ENCODE measurements at places on chromosomes 12 and 14. TPM values are rescaled to one million over a fixed set of nuclear protein-coding genes. Genes with fewer than 3 reads are reported as not detected.

The FBRSL1 gene
- 101 TPM for total RNA-seq

GRCh38 chr12:21881965-21882364 is 59.3 kb downstream of the ABCC9 start:
- H3K27me3 ChIP-seq: peaks cover 28% of the 10 kb centered on the region
- no peaks in the 10 kb centered on the region for H3K4me1 ChIP-seq
- H3K27ac ChIP-seq: no peak overlapping the region
- no peaks in the 10 kb centered on the region for H3K36me3 ChIP-seq
- H3K4me3 ChIP-seq: no peak overlapping the region

- no peak for DNase-seq
- no peaks in the 10 kb centered on the region for H3K36me3 ChIP-seq
- peaks cover 3% of the 10 kb centered on the region for H3K4me1 ChIP-seq
- H3K27me3 ChIP-seq: no peaks in the 10 kb centered on the region
Observed at GRCh38 chr12:106740818-106741217, 33.7 kb upstream of the RIC8B start.

DNA sequence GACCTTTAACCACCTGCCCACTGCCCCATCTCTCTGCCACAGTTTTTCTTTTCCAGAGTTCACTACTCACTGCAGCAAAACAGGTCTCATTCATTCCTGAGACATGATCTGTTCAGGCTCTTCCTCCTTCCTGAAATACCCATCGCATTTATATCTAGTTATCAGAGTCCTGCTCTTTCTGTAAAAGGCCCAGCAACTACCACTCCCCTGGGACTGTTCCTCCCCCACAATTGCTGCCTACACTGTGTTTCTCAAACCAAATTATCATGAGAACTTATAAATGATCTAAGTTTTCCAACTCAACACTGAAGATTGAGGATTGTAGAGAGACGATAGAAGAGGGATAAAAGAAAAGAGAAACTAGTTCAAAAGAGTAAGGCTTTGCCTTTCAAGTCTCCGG is 40.8 kb upstream of the EPS8 start:
- H3K27ac ChIP-seq: no peak overlapping the region
- DNase-seq: no peak
- H3K4me1 ChIP-seq: no peaks in the 10 kb centered on the region
- no peak overlapping the region for H3K4me3 ChIP-seq

DNA sequence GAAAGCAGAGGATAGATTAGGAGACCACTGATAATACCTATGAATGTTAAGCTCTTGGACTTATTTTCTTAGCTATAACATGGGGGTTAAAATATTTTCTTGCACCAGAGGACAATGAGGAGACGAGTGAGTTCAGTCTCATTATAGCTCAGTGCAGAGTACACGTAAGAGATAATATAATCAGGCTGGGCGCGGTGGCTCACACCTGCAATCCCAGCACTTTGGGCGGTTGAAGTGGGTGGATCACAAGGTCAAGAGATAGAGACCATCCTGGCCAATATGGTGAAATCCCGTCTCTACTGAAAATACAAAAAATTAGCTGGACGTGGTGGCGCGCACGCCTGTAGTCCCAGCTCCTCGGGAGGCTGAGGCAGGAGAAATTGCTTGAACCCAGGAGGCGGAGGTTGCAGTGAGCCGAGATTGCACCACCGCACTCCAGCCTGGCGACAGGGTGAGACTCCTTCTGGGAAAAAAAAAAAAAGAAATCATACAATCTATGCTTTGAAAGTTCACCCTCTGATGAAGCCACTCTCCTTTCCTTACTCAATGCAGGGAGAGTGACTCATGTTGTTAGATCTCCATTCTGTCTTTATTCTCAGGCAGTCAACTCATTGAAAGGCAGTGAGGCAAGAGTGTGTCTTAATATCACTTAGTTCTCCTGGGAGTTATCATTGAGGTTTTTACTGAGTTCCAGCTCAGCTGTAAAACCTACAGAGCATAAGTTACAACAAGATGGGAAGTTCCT is 134.2 kb downstream of the SYNE2 start:
- H3K27me3 ChIP-seq: no peaks in the 10 kb centered on the region
- H3K27ac ChIP-seq: no peak overlapping the region

DNA sequence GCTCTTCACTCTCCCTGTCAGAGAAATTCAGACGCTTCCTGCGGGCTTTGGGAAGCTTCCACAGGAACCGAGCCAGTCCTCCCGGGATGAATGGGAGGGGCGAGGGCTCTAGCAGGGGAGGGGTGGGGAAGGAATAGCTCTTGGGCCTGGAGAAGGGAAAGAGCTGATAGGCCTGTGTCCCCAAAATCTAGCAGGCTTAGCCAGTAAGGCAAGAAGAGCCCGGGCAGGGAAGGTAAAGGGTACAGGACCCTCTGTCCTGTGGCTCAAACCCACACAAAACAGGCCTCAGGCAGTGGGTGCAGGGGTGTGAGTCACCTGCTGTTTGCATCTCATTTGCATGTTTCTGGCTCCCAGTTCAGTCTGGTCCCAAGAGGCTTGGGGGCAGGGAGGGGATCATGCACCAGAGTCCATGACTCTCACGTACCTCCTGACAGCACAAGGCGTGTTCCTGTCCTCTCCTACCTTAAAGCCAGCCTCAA is 8.7 kb upstream of the SMUG1 start:
- H3K36me3 ChIP-seq: no peaks in the 10 kb centered on the region
- no peaks in the 10 kb centered on the region for H3K4me1 ChIP-seq
- no peak for DNase-seq
- H3K27me3 ChIP-seq: peaks cover 51% of the 10 kb centered on the region
- H3K4me3 ChIP-seq: no peak overlapping the region

Data from naive thymus-derived CD8-positive, alpha-beta T cell (primary cell).